ENCODE measurements at places on chromosomes 1 and 21.

- no peak for DNase-seq
Observed at GRCh38 chr1:64624808-64625207, 120.1 kb upstream of the RAVER2 start.

DNA sequence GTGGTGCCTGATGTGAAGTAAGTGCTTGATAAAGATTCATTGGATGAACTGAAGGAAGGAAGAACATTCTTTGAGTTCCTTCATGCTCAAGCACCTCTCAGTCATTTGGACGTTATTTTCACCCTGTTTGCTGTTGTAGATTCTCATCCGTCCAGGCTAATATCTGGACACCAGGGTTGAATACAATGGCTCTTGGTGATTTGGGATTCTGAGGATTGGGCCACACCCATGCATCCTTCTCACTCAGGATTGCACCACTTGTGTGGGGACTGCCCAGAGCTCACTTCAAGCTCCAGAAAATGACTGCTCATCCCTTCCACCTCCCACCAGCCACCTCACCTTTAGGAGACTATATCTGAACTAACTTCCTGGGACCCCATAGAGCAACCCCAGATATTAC lies 117.1 kb upstream of the IPO9 start:
- DNase-seq: no peak

DNA sequence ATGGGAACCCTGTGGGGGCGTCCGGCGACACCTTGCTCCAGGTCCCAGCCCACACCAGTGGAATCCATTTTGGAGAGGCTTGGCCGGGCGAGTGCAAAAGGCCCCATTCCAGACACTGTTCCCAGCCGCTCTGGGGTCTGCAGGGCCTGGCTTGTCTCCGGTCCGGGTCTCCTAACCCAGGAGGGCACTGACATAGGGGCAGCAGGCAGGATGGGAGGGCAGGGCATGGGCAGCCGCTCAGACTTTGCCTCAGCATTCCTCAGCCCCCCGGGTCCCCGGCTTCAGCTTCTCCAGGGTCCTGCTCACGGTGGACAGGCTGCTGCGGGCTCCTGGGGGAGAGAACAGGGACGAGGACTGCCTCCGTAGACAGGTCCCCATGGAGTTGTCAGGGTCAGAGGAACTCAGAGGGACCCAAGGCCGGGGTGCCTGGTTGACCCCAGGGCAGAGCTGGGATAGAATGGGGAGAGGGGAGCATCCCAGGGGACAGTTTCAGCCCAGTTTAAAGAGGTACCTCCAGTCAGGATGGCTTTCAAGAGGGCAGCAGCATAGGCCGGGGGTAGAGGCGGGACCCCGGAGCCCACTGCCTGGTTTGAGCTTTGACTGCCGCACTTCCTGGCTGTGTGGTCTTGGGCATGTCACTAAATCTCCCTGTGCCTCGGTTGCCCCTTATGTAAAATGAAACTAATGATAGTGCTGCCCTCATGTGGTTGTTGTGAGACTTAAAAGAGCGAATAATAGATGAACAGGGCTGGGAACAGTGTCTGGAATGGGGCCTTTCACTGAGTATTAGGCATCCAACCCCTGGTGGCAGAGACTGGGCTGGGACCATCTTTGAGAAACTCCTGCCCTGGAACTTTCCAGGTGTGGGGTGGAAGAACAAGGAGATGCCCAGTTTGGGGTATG lies 3.7 kb downstream of the KNCN start:
- DNase-seq: no peak

DNA sequence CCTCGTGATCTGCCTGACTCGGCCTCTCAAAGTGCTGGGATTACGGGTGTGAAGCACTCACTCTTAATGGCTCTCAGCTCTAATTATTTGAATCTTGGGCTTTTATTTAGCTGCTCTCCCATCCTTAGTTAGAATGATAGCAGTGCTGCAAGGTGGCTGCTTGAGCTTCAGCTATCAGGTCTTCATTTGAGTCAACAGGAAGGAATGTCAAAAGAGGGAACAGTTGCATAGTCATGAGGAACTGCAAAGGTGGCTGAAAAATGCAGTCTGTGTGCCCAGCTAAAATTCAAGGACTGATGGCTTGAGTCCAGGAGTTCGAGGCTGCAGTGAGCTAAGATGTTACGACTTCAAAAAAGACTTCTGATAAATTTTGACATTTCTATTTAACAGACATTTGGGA lies 55.6 kb downstream of the UCK2 start:
- no peak for DNase-seq

DNA sequence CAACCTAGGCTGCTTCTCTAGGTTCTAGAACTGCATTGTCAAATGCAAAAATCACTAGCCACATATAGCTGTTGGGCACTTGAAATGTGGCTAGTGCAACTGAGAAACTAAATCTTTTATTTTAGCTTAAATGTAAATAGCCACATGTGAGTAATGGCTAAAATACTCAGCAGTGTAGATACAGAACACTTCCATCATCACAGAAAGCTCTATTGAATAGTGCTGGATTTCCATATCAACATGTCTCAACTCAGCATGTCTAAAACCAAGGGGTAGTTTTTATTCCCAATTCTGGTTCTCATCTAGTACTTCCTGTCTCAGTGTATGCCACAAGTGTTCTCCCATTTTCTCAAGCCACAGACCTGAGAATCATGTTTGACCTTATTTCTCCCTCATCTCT lies 7.5 kb upstream of the TP53BP2 start:
- no peak for DNase-seq
